ENCODE measurements at places on chromosomes 16 and 17.

DNA sequence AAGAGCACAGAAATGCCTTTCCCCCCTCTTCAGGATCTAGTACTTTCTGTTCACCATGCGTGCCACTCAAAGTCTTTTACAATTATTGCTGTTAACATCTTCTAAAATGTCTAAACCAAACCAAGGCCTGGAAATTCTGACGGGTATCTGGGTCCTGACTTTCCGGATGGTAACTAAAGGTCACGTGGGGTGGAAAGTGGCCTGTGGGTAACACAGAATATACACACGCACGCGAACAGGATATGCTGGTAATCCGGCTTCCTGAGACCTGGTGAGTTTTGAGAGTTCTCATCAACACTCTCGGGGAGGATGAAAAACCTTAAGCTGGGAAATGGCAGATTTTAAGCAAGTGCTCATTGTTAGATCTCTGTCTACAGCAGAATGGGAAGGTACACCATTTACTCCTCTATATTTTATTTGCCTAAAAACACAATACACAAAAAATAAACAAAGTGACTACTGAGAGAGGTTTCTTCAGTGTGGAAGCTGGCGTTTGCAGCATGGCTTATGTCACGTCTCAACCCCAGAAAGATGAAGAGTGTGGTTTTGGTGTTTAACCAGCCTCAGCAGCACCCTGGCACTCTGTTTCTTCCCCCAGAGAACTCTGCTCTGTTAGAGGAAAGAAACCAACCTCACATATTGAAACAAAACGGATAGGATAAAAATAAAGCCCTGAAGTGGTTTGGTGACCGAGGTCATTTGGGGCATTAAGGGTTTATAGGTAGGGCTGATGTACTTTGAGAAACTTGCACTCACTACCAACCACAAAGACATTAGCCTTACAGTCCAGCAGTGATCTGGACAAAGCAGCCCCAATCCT lies 37.3 kb downstream of the SMG6 start:
- peak; percentile 80 for DNase-seq

DNA sequence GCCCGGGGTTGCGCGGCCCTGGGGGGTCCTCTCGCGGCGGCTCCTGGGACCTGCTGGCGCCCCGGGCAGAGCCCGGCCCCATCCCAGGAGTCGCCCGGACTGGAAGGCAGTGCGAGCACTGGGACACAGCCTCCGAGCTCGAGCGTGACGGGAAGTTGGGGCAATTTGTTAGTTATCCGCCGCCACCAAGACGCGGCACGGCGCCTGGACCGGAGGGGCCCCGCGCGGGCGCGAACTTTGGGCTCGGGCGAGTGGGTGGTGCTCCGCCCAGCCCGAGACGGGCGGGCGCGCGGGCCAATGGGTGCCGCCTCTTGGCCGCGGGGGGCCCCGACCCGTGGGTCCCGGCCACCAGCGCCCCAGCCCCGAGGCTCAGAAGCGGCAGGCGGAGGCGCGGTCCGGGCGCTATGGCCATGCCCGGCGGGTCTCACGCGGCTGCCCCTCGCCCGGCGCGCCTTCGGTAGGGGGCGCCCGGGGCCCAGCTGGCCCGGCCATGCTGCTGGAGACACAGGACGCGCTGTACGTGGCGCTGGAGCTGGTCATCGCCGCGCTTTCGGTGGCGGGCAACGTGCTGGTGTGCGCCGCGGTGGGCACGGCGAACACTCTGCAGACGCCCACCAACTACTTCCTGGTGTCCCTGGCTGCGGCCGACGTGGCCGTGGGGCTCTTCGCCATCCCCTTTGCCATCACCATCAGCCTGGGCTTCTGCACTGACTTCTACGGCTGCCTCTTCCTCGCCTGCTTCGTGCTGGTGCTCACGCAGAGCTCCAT lies at the start of gene ADORA2B:
Gene ADORA2B, plus strand, starts transcription at position 372 of the 768 bp plus-strand sequence. Its CDS starts 119 bp downstream, at position 491.
- peak; percentile 41 for DNase-seq

- no peak for DNase-seq
Observed at GRCh38 chr17:56247816-56248215, 94.5 kb downstream of the ANKFN1 start.

DNA sequence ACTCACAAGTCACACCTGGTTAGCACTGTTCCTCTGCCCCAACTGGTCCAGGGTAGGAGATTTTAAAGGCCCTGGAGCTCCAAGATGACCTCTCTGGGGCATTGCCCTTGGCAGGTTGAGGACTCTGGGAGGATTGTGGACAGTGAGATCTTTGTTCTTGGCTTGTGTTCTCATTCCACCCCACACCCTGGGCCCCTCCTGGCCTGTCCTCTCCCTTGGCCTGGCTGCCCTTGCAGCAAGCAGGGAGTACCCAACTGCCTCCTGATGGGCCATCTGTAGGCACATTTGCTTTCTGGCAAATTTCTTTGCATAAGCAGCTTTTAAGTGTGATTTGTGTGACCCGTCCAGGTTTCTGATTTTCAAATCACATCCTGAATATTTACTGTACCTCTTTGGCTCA lies 239.6 kb downstream of the UTP18 start:
- DNase-seq, result no peak

DNA sequence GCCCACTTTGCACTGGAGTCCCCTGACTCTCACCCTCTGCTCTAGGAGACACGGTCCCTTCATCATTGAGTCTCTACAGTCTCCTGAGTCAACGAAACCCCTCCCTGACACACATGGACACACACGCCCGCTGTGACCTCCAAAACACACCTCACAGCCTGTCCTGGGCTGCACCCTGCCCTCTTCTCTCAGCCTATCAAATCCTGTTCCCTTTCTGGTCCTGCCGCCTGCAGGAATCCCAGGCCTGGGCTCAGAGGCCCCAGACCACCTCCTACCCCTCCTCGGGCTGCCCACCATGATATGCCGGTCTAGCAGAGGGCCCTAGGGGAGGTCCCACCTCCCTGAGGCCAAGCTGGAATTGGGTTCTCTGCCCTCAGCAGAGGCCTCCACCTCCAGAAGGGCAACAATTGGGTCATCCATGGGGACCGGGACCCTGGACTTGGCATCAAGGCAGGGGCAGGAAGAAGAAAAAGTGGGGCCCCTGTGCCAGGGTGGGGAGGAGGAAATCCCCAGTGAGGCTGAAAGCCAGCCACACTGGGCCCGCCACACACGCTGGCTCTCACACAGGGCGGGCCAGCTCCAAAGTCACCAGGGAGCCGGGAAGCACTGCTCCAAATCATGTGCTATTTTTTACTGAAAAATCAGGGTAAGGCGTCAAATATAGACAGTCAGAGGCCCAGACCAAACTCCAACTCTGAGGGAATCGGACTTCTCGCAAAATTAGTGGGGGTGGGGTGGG lies 3.4 kb downstream of the PPP1R9B start:
- no peak for DNase-seq

DNA sequence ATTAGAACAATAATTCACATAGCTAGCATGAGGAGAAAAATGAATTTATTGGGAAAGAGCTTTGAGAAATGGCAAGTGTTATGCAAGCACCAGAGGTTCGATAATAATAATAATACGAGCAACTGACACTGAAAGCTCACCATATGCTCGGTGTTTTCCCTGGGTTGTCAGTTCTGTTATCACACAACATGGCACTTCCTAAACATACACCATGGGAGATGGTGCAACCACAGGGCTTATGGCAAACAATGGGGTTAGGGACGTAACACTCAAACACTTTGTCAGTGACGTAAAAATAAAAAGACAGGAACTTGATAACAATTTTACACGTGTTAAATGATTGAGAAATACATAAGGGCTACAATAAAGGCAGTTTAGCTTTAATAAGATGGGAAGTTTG lies 23.7 kb downstream of the OR1D5 start:
- DNase-seq, result no peak

DNA sequence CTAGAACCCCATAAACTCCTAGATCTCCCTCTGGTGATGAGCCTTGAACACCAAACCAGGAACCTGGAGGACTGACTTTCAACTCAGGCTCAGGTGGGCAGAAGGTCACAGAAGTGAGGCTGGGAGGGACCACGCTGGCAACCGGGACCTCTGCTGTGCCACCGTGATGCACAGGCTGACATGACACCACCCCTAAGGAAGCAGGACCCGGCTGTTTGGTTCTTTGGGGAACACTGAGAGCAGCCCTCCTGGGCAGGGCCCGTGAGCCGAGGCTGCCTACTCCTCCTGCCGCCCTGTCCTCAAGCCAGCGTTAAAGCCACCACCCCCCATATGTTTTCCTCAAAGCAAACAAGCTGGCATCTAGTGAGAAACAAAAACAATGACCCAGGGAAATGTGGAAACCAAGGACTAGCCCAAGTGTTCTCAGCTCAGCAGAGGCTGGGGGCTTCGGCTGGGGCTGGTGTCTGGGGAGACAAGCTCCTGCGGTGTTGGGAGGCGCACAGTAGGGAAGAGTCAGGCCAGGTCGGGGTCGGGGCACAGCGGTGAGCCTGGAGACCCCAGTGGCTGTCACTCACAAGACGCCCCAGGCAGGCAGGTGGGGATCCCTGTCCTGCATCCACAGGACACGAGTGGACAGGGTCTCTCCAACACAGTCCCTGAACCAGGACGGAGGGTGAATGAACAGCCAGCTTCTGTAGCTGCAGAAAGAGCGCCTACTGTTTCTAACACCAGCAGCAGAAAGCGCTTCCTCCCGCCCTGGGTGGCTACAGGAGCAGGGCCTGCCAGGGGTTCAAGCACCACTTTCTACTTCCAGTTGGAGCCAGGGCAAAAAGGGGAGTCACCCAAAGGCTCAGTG lies 1.7 kb downstream of the SMIM5 start:
- no peak for DNase-seq

DNA sequence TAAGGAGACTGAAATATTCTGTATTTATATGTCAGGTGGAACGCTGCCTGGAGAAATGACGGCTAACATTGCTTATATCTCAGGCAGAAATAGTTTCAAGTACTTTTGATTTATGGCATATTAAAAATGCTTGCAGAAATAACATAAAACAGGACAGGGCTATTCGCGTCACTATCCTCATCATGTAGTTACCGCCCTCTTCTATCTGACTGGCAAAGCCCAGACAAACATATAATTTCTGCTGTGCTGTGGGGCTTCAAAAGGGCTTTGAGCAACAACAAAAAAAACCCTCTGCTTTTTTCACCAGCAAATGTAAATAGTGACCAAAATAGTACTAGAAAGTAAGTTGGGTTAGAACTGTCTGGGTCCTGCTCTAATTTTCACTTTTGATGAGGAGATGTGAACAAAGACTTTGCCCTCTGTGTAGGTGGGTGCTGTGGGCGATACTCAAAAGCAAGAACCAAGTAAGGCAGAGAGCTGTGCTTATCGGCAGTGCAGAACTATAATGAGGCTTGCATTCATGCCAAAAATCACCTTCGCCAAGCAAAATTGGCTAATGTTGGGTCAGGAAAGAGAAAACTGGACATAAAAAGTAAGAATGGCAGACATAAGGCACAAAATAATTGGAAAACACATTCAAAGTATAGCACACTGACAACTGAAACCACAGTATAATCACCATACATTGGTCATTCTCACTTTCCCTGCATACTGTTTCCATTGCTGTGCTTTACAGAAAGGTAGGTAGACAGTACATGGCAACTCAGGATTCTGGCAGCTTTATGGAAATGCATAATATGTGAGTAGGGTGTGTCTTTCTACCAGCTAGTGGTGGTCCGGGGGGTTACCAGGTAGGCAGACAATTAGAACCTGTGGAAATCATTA lies 151.2 kb upstream of the AXIN2 start:
- DNase-seq, result no peak

DNA sequence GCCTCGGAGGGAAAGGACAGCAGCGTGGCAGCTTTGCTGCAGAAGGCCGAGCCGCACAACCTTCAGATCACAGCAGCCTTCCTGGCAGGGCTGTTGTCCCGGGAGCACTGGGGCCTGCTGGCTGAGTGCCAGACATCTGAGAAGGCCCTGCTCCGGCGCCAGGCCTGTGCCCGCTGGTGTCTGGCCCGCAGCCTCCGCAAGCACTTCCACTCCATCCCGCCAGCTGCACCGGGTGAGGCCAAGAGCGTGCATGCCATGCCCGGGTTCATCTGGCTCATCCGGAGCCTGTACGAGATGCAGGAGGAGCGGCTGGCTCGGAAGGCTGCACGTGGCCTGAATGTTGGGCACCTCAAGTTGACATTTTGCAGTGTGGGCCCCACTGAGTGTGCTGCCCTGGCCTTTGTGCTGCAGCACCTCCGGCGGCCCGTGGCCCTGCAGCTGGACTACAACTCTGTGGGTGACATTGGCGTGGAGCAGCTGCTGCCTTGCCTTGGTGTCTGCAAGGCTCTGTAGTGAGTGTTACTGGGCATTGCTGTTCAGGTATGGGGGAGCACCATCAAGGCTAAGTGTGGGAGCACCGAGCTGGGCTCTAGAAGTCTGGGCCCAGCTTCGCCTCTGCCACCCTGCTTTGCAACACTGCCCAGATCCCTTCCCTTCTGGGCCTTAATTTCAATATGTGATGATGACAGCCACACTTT lies 18.6 kb downstream of the NOD2 start:
- no peak for DNase-seq

GRCh38 chr16:4713663-4714501 lies 20.2 kb downstream of the ANKS3 start:
- no peak for DNase-seq

DNA sequence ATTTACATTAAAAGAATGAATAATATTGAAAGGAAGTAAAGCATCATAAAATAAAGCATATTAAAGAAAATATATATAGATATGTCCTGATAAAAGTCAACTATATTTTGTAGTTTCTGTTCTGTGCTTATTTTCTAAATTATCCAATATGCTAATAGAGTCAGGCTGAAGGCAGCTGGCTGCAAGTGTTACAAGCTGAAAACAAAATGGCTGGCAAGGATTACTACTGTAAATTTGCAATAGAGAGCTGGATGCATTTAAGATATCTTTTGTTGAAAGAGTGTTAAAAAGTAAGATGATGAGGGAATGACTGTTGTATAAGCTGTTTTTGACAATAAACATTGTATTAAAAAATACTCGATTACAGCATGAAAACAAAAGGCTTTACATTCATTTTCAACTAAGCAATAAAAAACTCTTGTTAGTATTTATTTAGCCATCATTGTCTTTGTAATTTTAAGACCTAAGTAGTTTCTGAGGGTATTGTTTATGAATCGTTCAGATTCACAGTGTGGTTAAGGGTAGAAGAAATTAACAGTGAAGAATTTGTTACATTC lies 76.3 kb downstream of the TANC2 start:
- DNase-seq, result no peak

DNA sequence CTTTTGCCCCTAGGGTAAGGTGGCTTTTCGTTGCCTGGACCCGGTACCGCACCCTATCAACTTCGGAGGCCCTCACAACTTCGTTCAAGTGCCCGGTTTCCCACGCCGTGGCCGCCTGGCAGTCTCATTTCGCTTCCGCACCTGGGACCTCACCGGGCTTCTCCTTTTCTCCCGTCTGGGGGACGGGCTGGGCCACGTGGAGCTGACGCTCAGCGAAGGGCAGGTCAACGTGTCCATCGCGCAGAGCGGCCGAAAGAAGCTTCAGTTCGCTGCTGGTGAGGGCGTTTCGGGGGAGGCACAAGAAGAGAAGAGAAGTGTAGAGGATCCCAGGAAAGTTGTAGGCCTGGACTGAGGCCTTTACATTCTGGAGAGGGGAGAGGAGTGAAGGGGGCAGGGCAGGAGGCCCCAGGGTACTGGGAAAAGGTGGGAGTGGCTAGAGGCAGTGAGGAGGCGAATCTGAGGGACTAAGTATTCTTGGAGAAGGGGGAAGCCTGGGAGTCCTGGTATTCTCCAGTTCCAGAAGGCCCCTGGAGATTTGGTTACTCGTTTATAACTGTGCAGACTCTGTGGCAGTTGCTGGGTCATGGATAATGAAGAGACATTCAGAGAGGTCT lies 5.5 kb downstream of the CNTNAP1 start:
- no peak for DNase-seq

Measured in stimulated activated CD4-positive, alpha-beta T cell treated with anti-CD3 and anti-CD28 coated beads, Interleukin-15, amount 100 ng/mL, for 48 hours (primary cell).